ENCODE measurements at places on chromosomes 1 and 21.

- no peak for DNase-seq
Measured at GRCh38 chr1:223133306-223133823, 9.7 kb downstream of the TLR5 start.

DNA sequence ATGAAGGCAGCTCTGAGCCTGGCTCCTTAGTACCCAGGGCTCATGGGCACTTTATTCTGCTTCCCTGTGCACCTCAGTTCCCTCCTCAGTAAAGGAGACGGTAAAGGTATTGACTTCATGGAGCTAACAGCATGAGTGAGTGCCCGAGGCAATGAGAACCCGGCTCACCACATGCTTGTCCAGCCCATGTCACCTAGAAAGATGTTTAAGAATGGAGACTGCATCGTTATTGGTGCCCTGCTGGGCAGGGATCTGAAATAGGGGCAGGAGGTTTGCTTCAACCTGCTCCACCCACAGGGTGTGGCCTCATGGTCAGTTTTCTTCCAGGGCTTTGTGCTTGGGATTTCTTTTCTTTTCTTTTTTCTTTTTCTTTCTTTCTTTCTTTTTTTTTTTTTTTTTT is 7.0 kb upstream of the KCNE1 start:
- no peak for DNase-seq

- DNase-seq = no peak
Measured at GRCh38 chr1:56617141-56617540, 28.0 kb upstream of the PRKAA2 start.

GRCh38 chr1:29592731-29593130 is 356.4 kb downstream of the PTPRU start:
- DNase-seq = no peak

- DNase-seq = no peak
Measured at GRCh38 chr1:216521477-216521876, 98.2 kb upstream of the USH2A start.

GRCh38 chr1:54582566-54583306 is 34.7 kb downstream of the ACOT11 start:
- no peak for DNase-seq

DNA sequence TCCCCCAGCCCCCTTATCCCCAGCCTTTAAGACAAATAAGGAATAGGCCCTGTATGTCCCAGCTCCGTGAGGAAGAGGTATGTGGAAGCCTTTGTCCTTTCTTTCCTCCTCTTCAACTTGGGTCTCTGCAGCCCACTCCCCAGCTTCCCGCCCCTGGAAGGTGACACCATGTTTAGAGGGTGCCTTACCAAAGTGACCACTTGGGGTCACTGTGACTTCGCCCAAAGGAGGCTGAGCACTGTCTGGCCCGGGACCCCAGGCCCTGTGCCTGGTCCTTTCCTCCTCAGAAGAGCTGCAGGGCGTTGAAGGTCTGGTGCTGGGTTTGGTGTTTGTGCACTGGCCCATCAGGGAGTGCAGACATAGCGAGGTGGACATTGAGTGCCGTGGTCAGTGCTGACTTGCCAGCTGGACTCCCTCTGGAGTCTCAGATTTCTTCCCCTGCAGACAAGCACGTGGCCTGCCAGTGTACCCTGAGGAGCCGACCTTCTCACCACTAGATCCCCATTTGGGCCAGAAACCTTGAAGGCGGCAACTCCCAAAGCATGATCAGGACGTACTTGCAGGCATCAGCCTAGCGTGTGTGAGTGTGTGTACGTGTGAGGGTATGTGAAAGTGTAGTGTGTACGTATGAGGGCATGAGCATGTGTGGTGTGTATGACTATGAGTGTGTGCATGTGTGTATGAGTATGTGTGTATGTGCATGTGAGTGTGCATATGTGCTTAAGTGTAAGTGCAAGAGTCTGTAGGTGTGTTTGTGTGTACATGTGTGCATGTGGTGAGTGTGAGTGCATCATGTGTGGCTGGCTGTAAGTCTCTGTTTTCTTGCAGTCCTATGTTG is 181.4 kb upstream of the KIAA0040 start:
- no peak for DNase-seq

GRCh38 chr1:46558141-46558963 is 6.9 kb upstream of the KNCN start:
- no peak for DNase-seq

GRCh38 chr1:206430031-206430983 is 40.0 kb upstream of the IKBKE start:
- DNase-seq = no peak

DNA sequence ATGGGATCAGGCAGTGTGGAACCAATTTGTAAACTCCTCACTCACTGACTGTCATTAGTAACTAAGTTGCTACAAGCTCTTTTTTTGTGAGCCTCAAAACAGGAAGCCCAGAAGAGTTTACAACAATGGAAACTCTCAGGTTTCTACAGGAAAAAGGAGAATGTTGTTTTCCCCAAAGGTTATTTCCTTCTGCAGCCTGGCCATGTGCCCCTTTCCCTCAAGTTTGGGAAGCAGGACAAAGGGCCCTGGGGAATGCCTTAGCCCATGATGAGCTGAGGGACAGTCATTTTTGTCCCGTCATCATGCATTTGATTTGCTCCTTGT is 395.9 kb downstream of the KIF26B start:
- no peak for DNase-seq

- no peak for DNase-seq
Measured at GRCh38 chr21:43343992-43344886, 82.7 kb downstream of the SIK1 start.

- DNase-seq = no peak
Measured at GRCh38 chr1:101200513-101200912, 36.3 kb upstream of the S1PR1 start.

DNA sequence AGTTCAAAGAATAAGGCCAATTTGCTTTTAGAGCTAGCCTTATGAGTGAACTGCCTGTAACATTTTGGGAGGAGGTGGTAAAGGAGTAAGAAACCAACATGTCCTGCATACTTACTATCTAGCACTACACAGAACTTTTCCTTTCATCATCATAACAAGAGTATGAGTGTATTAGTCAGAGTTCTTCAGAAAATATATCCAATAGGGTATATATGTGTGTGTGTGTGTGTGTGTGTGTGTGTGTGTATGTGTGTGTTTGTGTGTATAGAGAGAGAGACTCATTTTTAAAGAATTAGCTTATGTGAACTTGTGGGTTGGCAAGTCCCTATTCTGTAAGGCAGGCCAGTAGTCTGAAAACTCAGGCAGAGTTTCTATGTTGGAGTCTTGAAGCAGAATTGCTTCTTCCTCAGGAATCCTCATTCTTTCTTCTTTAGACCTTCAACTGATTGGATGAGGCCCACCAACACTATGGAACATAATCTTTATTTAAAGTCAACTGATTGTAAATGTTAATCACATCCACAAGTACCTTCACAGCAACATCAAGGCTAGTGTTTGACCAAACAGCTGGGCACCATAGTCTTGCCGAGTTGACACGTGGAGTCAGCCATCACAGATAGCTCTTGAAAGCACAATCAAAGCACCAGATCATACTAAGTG is 121.9 kb downstream of the CYYR1 start:
- DNase-seq = no peak

- no peak for DNase-seq
Measured at GRCh38 chr21:43024439-43025136, 50.2 kb downstream of the PKNOX1 start.

DNA sequence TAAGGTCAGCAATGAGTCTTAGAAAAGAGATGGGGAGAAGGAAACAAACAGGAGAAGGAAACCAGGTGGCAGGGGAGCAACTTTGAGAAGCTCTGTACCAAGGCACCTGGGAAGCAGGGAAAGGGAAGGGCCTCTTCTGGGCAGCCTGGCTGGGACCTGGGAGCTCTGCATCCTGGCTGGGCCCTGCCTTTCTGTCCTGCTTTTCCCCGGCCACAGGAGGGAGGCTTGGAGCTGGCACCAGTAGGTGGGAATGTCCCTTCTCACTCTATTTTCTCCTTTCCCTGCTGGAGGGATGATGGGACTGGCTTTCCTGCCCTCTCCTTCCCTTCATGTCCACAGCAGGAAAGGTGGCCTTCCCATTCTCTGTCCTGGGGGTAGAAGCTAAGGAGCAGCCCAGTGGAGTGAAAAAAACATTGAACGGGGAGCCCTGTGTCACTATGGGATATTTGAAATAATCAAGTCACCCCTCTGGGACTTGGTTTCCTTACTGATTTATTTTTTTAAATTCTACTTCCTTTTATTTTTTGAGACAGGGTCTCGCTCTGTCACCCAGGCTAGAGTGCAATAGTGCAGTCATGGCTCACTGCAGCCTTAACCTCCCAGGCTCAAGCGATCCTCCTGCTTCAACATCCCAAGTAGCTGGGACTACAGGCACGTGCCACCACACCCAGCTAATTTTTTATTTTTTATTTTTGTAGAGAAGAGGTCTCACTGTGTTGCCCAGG is 5.1 kb upstream of the NES start:
- no peak for DNase-seq

GRCh38 chr1:151003180-151003579 is 3.5 kb downstream of the MINDY1 start:
- DNase-seq = no peak

DNA sequence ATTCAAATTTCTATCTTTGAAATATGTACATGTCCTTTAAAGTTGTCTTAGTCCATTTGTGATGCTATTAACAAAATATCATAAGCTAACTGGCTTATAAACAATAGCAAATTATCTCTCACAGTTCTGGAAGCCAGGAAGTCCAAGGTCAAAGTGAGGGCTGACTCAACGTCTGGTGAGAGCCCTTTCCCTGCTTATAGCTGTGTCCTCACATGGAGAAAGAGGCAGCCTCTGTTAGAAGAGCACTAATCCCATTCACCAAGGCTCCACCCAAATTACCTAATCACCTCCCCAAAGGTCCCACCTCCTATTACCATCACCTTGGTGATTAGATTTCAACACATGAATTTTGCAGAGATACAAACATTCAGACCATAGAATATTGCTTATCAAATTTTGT is 450.1 kb upstream of the BEND5 start:
- no peak for DNase-seq

GRCh38 chr1:235199441-235199840 is 38.4 kb upstream of the RBM34 start:
- no peak for DNase-seq

DNA sequence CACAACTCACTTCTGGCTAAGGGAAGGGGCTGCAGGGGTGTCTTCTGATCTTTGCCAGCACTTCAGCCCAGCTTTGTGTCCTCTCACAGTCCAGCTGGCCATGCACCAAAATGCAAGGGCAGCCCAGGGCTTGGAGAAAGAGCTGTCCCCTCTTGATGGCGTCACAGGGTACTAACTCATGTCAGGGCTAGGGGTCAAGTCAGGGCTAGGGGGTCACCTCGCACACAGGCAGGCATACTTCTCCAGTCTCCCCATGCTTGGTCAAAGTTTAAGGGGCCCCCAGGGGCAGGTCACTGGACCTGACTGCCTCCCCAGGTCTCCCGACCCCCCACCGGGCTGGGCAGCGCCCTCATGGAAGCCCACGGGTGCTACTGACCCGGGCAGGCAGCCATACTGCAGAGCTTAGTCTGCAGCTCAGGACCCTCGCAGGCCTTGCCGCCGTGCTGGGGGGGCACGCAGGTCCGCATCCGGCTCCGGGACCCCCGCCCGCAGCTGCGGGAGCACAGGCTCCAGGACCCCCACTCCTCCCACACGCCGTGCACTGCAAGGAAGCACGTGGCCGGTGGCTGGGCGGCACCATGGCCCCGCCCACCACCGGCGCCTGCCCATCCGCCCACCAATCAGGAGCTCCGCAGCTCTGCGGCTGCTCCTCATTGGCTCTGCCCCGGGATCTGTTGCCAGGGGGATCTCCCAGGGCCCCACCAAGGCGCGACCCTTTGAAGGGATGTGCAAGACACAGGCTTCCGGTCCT is 21.5 kb downstream of the ADGRB2 start:
- no peak for DNase-seq

DNA sequence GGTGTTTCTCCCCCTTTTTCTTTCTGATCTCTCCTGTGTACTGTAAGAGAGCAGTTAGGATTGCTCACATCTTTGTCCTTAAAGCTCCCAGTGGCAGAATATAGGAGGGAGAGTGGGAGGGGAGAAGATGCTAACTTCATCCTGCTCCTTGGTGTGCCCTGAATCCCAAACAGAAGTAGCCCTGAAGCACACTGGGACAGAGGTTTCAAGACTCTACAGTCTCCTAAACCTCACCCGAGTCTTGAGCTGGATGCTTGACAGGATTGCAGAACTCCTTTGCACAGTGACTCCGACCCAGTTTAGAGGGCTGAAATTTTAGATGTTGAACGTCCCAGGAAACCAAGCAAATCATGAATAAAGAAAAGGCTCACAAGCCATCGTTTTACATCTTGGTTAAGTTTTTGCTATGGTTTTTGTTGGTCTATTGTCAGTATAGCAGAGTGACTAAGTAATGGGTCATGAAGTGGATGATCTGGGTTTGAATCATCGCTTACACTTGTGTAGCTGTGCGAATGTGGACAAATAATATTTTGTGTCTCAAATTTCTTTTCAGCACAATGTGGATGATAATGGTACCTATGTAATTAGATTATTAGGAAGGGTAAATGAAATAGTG is 37.5 kb downstream of the XCL2 start:
- no peak for DNase-seq

DNA sequence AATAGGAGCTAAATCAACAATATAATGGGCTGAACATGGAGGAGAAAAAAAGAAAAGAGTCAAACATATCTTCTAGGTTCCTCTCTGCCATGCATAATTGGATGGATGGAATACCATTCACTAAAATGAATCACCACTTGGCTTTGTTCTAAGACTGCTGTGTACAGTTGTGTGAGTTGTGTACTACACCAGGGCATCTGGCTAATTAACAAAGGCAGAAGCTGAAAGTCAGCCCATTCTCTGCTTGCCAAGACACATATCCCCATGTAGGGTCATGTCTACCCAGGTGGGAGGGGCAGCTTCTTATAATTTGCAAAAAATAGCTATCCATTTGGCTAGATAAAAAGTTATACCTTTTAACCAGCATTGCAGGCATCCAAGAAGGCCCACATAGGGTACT is 21.0 kb downstream of the JUN start:
- no peak for DNase-seq

DNA sequence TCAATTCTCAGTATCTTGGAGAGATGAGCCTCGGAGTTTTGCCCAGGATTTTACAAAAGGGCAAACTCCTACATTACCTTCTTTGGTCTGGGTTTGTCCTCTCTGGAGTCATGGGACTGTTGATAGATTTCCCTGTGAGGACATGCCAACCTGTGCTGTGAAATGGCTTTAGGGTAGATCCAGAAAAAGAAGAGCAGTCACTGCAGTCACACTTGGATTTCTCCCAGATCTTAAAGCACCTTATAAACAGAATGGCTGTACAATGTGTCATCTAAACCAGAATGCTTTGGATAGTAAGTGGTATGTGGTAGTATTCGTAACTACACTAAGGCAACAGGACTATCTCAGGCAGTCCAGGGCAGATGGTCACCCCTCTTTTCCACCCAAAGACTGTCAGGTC is 1.9 kb upstream of the CSRP1 start:
- DNase-seq = no peak

Measured in forelimb muscle (tissue), 1 donor.